Pons (tissue), 1 donor: ENCODE measurements at places on chromosomes 6 and 20.

GRCh38 chr6:134999107-134999506, 49.2 kb upstream of the ALDH8A1 start:
- DNase-seq = no peak

GRCh38 chr6:108250240-108250866, 10.5 kb downstream of the SNX3 start:
- DNase-seq = no peak

GRCh38 chr20:50194831-50195523, 4.3 kb downstream of the CEBPB start:
- DNase-seq = no peak

GRCh38 chr20:13243826-13244376, 22.8 kb downstream of the ISM1 start:
- DNase-seq = no peak
